ENCODE measurements at places on chromosomes 5 and 9.

- DNase-seq, result no peak
These were observed 42.3 kb downstream of the FGF1 start for GRCh38 chr5:142643634-142644033.

DNA sequence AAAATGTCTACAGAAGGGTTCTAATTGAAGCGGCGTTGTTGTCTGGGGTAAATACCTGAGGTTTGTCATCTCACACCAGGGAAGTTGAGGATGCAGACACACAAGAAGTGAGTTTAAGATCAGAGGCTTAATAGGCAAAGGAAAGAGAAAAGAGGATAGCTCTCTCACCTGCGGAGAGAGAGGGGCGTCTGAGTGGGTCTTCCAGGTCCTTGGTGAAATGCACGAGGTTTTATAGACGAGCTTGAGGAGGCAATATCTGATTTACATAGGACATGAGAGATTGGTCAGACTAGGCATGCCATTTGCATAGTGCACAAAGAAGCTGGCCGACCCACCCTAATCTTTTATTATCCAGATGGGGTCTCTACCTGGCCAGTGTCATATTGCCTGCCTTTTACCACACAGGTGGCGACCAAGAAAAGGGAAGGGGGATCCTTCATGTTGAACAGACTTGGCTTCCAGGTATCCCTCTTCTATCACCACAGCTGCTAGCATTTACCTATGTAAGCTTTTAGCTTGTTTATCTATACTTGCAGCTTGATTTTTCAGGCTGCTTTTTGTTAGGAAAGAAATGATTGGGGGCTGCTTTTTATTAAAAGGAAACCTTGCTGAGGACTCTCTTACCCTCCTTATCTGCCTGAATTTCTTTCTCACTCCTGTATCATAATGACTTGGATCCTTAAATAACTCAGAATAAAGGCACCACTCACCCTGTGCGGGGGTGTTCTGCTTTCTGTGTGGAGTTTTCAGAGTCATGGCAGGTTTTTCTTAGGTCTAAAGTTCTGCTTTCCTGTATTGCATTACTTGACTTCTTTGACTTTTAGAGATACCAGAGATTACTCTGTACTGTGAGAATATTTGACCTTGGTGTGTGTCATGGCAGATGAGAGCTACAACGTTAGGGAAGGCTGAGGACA, 9.4 kb upstream of the GLT6D1 start:
- no peak for DNase-seq

- DNase-seq, result no peak
These were observed 496.6 kb downstream of the CTNND2 start for GRCh38 chr5:11407556-11408145.

DNA sequence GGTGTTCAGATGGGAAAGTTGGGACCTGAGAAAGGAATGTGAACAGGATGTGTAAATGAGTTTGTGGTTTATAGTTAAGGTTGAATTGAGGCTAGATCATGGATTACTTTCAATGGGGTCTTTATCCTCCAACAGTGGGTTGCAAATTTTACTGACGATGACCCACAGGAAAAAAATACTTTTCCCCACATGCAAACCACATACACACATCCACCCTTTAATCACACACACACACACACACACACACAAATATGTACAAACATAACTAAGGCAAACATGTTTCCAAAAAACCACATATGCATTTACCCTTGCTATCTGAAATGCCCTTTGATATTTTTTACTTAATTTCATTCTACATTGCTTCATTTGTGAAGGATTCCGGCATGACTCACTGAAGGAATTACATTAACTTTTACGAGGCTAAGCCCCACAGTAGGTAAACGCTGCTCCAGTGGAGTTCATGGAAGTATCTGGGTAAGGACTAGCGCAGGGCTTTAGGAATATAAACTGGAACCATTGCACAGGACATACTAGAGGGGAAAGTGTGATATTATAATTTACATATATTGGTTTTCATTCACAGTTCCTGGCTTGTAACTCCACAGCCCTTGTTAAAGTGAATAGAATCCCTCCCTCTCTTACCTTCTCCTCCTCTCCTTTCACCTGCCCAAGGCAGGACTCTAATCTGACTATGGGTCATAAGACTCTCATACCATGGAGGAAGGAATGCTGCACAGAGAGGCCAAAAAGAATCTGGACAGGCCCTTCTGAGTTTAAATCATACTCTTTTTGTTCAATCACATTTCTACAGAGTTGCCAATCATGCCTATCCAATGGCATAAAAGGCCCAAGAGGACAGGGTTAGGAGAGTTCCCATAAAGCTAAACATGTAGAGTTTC, 8.5 kb upstream of the SPEF2 start:
- DNase-seq, result no peak

Data from non-pigmented ciliary epithelial cell (primary cell).